NCI-H460 (cell line): ENCODE measurements at places on chromosomes 13 and 19.

- no peak for DNase-seq
Measured at GRCh38 chr13:99746637-99747402, 224.7 kb downstream of the ZIC5 start.

- no peak for DNase-seq
Measured at GRCh38 chr19:56306016-56306415, 8.6 kb downstream of the ZSCAN5A start.

GRCh38 chr13:30037306-30037705 lies 186.9 kb upstream of the UBL3 start:
- no peak for DNase-seq

DNA sequence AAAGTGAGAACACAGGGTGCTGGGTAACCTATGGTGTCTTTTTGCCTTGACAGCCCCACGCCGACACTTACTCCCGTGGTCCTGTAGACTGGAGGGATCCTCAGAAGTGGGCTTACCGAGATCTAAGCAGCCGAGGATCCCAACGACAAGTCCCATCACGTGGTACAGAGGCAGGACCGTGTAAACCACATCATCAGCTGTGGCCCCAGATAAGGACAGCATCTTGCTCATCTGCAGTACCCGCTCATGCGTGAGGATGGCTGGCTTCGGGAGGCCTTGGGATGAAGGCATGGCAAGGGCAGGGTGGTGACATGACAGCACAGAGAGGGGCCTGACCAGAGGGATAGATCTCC lies 2.1 kb downstream of the SLC27A5 start:
- no peak for DNase-seq

- DNase-seq: no peak
Measured at GRCh38 chr19:16821081-16821480, 8.1 kb upstream of the SIN3B start.

DNA sequence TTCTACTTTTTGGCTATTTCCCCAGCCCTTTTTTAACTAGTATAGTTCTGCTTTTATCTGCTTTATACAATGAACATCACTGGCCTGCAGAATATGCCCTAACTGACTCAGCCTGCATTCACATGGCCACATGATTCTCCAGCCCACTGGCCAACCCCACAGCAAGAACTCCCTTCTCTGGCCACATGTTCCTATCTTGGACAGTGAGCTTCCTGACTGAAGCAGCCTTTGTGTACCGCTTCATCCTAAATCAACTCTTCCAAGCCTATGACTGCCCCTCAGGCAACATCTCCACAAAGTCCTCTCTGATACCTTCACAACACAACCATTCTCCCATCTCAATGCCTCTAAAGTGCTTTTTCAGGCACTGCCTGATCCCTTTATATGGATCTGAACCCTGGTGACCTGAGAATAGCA lies 214.1 kb downstream of the COL4A1 start:
- no peak for DNase-seq

GRCh38 chr13:111920306-111920931 lies 146.5 kb upstream of the SOX1 start:
- DNase-seq: no peak
